GM12892 (cell line): ENCODE measurements at places on chromosomes 7 and 10.
A peak's percentile ranks its signal among the peaks of the same experiment; 100 is the strongest.

DNA sequence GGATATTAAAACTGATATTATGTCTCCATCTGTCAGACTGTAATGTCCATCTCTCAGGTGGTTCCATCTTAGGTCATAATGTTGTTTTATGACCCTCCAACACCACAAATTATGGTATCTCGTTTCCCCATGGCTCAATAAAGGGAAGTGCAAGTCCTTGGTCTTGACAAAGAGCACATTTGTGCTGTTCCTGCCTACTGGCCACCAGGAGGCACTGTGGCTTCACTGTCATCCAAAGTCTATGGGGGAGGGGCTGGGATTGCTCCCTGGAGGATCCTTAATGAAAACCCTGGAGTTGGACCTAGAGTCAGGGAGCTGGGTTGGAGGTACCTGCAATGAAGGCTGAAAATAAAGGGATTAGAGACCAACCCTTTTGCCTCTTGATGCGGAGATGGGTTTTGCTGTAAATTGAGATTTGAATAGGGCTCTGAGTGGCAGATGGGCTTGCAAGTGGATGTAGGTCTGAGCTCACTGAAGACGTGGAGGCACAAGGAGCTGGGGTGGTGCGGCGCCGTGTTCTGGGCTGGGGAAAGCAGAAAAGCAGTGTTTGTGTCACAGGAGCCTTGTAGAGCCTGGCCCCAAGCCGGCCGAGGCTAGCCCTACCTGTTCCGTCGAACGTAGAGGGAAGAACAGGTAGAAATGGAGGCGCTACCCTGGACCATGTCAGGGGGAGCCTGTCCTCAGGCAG, 180.5 kb upstream of the PRSS58 start:
- no peak for DNase-seq

DNA sequence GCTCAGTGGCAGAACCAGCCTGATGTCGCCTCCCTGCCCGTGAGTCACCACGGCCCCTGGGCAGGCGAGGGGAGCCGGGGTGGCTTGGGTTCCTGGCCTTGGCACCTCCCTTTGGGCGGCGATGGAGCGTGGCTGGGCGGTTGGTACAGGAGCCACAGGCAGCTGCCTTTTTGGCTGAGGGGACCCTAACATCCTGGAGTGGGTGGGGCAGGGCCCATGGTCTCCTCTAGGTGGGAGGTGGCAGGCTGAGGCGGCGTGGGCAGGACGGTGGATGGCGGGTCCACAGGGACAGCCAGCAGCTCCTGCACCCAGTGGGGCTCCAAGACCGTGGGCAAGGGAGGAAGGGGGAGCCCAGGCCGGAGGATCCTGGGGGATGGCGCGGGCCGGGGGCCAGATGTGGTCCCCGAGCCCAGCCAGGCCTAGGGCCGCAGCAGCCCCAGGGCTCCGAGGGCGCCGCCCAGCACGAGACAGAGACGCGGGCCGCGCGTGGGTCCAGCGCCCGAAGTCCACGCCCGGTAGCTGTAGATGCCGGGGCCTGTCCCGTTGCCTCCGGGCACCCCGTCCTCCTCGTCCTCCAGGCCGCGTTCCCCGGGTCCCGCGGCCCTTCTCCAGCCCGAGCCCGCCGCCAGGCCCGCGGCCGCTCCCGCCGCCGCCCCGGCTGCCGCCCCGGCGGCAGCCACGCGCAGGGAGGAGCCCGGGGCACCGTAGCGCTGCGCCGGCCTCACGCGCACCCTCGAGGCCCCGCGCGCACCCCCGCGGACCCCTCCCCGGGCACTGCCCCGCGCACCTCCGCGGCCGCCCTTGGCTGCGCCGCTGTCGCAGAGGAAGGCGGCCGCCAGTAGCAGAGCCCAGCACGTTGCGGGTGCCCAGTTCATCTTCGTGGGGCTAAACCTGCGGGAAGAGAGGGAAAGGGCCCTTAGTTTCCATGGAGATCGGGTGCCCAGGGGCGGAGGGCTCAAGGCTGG, 1.3 kb downstream of the SPRN start:
- no peak for DNase-seq

DNA sequence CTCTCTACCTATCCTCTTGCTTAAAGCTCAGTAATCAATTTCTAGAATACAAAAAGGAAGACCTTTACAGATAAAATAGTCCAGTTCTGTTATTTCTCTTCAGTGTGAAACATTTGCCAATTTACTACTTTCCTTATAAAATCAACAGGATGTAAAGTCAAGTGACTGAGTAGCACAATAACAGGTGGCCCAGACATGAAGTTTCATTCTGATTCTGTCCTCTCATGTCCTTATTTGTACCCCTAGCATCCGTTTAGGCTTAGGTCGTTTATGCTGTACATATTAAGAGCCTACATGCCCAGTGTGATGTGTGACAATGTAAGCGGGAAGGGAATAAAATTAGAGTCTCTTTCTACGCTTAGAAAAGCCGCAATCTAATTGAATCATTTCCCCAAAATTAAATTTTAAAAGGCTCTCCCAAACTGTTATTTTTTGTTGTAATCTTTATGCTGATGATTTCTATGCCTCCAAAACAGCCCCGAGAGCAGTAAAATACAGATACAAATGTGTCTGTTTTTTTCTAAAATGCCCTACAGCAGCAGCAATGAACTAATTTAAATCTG, 29.1 kb downstream of the EPC1 start:
- peak; percentile 22 for DNase-seq

DNA sequence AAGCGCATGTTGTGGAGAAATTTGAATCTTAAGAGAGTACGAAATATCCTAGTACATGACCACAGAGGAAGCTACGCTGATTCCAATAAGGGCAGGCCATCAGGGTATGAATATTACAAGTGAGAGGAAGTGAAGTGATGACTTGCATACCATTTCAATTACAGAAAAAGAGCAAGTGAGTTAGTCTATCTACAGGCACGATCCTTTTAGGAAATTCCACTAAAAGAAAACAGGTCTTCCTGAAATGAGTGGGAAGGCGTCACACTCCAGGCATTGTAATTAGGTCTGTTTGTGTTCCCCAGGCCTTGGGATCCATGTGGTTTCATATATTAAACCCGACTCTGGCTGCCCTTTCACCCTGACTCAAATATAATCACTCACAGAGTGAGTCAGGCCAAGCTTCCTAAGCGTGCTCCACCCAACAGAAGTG, 152.5 kb downstream of the SEMA3A start:
- no peak for DNase-seq

DNA sequence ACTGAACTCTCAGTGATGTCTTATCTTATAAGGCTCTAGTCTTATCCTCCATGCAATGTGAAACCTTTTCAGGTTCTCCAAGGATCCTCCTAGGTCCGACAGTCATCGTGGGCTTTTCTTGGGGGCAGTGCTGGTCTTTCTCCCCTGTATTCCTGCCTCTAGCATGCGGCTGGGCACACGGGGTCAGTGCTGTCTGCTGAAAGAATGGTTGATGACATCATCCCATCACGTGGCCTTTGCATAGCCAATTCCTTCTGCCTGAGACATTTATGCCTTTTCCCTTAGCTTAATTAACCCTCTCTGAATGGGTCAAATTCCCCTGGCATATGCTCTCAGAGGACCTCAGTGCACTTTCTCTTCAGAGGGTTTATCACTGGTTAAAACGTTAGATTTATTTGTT, 27.0 kb upstream of the KCNK18 start:
- DNase-seq = no peak

DNA sequence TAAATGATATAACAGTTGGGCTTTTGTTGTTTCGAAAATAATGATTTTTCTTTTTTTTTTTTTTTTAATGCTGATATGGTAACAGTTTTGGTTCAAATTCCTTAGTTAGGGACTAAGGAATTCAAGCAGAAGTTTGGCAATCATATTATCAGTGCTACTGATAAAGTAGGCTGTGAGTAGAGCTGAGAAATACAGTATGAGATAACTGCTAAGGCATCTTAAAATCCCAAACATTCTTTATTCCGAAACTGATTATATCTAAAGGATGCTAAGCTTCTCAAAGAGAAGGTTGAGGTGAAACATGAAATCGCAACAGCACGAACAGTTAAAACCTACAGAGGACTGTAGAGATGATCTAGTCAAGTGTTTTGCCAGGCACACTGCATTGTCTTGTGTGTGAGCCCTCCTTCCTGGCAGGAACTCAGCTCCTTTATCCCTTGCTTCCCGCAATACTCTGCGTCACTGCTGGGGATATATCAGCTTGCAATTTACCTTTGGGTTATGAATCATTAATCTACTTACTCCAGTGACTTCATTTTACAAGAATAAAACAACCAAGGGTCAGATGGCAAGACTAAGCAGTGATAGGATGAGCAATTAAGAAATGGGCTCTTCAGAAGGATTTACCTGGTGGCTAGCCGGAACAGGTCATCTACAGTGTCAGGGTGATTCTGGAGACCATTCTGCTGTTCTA, 36.7 kb downstream of the IRF5 start:
- DNase-seq = no peak

- no peak for DNase-seq
These were observed at the start of gene UPK3B for GRCh38 chr7:76509931-76510877. Gene UPK3B, plus strand, starts transcription at chr7:76510552. Its CDS starts 101 bp downstream, at chr7:76510653.

- DNase-seq = no peak
These were observed 72.1 kb downstream of the PRSS58 start for GRCh38 chr7:142185801-142186200.

- peak; percentile 11 for DNase-seq
These were observed 54.5 kb downstream of the RAB18 start for GRCh38 chr10:27558612-27559020.

DNA sequence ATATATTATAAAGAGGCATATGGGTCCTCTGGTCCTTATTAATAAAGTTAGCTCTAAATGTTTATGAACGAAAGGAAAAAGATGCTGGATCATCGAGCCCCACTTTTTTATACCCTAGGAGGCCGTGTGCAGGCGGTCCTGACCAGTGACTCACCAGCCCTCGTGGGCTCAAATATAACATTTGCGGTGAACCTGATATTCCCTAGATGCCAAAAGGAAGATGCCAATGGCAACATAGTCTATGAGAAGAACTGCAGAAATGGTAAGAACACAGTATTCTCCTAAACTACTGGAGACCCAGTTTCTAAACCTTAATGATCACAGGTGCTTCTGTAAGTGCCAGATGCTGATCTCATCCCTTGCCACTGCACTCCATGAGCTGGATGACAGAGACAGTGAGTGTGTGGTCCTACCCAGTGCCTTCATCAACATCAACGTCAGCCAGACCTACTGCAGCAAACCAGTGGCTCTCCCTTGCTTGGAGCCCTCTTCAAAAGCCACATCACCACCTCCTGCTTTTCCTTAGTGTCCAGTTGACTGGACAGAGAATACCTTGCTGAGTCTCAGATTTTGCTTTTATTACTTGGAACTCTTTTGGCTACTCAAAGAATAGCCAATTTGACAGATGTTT, 7.6 kb downstream of the GPNMB start:
- DNase-seq = no peak

- no peak for DNase-seq
These were observed 770 bp downstream of the PRXL2A start for GRCh38 chr10:80409121-80409520.

GRCh38 chr7:84337429-84337828, 142.8 kb upstream of the SEMA3A start:
- no peak for DNase-seq

- no peak for DNase-seq
These were observed 724.7 kb upstream of the FZD8 start for GRCh38 chr10:36366843-36367242.

DNA sequence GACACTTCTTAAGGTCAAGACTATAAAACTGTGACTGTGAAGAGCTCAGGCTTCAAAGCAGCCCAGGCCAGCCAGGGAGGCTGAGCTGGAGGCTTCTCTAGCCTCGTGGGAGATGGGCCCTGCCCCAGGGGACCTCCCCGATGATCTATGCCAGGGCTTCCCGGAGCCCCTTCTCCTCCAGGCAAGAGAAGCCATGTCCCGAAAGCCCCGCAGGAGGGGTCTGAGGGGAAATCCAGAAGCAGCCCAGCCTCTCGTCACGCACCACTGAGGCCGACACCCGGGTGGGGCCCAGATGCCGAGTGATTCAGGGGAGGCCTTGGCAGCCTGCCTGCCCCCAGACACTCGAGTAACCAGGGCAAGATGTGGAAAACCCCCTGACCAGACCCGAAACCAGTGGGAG, 63.7 kb downstream of the PROSER2 start:
- DNase-seq = no peak

- DNase-seq = no peak
These were observed 118.0 kb downstream of the RAB11FIP2 start for GRCh38 chr10:117928741-117929140.

GRCh38 chr10:131638880-131639278, 261.9 kb upstream of the PPP2R2D start:
- no peak for DNase-seq

- no peak for DNase-seq
These were observed 21.9 kb upstream of the CDCA7L start for GRCh38 chr7:21967598-21968003.

- DNase-seq = no peak
These were observed 49.4 kb upstream of the SUN1 start for GRCh38 chr7:782718-783449.

DNA sequence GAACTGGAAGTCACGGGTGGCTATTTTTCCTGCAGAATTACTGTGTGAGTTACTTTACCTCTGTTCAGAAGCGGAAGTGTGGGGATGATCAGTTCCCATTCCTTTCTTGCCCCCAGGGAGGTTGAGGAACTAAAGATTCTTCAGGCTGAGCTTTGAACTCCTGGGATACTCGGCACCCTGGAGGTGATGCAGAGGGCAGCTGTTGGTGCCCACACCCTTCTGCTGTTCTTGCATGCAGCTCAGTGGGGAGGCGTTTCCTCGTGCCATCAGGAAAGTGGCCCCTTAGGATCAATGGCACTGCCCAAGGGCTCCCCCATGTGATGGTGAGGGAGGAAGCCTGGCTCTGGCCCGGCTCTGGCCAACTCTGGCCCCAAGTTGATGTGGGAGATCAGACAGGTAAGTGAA, 44.7 kb upstream of the MXI1 start:
- DNase-seq = no peak

DNA sequence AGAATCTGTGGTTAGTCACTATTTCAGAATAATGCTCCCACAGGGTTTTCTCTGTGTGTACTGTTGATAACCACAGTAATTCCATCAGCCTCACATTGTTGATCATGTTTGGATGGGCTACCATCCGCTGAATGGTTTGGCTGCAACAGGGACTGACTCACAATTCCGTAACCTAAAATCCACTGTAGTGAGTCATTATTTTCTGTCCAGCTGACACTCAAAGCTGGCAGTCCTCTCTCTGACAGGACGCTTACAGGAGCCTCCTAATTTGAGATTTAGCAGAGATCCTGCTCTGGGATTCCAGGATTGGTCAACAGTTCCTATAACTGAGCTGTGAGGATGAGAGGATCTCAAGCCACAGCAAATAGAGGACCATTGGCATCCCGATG, 32.7 kb downstream of the VWA2 start:
- no peak for DNase-seq

- DNase-seq = no peak
These were observed 9.7 kb downstream of the RBP3 start for GRCh38 chr10:47357911-47358310.

GRCh38 chr7:35533902-35534301, 161.0 kb downstream of the HERPUD2 start:
- DNase-seq = no peak

- DNase-seq = no peak
These were observed 32.3 kb upstream of the LYZL1 start for GRCh38 chr10:29256586-29256985.

GRCh38 chr10:27446091-27446918, 57.8 kb upstream of the RAB18 start:
- DNase-seq = no peak

- DNase-seq = no peak
These were observed 958.6 kb downstream of the KCNMA1 start for GRCh38 chr10:76679030-76679429.

- no peak for DNase-seq
These were observed 120.1 kb upstream of the CHST15 start for GRCh38 chr10:124213471-124213870.
